GM12878 (cell line): ENCODE measurements at places on chromosomes 5 and 9.

DNA sequence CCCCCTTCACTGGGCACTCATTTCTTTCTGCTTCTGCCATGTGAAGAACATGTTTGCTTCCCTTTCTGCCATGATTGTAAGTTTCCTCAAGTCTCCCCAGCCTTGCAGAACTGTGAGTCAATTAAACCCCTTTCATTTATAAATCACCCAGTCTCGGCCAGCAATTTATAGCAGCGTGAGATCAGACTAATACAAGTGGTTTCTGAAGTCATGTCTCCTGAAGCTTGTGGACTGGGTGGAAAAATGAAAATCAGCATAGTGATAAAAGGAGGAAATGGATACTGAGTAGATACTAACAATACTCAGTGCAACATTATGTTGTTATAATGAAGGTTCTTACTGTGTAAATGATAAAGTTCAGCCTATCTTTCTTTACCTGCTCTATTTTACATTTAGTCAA lies 35.1 kb downstream of the NNT start:
- H3K27me3 ChIP-seq: no peaks in the 10 kb centered on the region
- no peak overlapping the region for H3K4me3 ChIP-seq
- DNase-seq: no peak
- no peaks in the 10 kb centered on the region; the same call in none of the 2 replicates for H3K4me1 ChIP-seq
- peaks cover 2% of the 10 kb centered on the region; the same call in 1 of the 2 replicates for H3K36me3 ChIP-seq

DNA sequence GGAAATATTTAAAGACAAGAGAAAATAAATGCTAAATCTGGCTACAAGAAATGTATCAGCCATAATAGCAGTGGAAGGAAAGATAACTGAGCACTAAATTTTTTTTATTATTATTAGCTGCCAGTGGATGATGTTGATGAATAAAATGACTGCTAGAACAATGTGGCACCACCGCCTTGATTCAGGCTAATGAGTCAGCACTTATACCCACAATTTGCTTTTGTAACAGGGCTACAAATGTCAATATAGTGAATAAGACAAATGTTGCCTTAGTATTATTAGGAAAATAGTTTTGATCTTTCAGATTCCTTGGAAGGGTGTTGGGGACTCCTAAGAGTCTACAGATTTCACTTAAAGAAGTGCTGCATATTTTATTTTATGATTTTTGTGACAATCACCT lies 555.2 kb upstream of the GRAMD2B start:
- DNase-seq: no peak
- no peaks in the 10 kb centered on the region for H3K27me3 ChIP-seq

DNA sequence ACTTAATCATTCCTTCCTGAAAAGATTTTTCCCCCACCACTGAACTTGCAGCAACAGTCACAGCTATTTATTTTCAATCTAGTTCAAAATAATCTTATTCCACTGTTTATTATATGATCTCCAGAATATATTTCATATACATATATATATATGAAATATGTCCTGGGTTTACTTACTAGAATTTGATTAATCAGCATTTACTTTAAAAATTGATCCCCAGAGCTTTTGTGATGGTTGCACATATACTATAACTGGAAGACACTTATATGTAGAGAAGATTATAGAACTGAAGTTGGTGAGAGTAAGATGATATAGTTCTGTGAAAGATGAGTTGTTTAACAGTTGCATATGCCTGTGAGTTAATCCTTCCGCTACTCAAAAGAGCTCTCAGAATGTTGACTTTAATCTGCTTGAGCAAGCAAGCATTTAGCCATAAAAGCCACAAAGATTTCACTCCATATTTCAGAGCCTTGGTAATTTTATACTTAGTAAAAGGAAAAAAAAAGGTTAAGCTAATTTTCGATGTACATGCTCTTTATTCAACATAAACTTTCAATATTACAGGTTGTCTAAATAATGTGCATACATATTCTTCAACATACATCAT lies 399.3 kb upstream of the CDH9 start:
- H3K4me3 ChIP-seq: no peak overlapping the region
- H3K27me3 ChIP-seq: no peaks in the 10 kb centered on the region
- H3K36me3 ChIP-seq: no peaks in the 10 kb centered on the region
- DNase-seq: no peak
- H3K27ac ChIP-seq: no peak overlapping the region
- no peaks in the 10 kb centered on the region for H3K4me1 ChIP-seq

- DNase-seq: no peak
- H3K4me1 ChIP-seq: peaks cover 25% of the 10 kb centered on the region
- H3K27me3 ChIP-seq: no peaks in the 10 kb centered on the region
- no peak overlapping the region for H3K4me3 ChIP-seq
Measured at GRCh38 chr9:15531380-15531779, 20.6 kb upstream of the PSIP1 start.

DNA sequence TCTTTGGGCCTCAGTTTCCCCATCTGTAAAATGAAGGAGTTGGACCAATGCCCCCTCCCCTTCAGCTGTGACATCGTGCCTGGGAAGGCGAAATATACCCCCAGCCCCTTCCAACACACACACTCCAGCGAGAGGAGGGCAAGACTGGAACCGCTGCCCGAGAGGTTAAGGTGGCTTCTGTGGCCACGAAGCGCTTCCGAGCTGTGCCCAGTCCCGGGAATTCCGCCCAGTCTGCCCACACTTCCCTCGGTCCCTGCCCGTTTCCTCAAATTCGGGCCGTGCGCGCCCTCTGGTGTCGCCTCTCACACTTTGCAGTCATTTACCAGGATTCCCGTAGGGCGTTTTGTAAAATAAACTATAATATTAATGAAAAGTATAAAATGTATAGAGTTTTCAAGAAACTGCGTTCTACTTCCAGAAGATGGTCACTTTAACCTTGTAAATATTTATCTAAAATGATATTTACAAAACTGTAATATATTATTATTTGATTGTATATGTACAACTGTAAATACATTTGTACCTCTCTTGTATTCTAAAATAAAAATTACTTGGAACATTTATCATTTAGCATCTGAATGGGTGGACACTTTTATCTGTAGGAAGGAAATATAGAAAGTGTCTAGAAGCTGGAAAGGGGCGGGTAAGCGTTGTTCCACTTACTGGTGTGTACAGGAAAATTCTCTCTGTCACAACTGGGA lies 11.0 kb upstream of the EXOSC2 start:
- no peaks in the 10 kb centered on the region for H3K36me3 ChIP-seq
- peaks cover 7% of the 10 kb centered on the region for H3K4me1 ChIP-seq
- peak overlapping the region; percentile 72 for H3K4me3 ChIP-seq
- peaks cover 5% of the 10 kb centered on the region for H3K27me3 ChIP-seq
